ENCODE measurements at places on chromosomes 5 and 9. TPM values are rescaled to one million over a fixed set of nuclear protein-coding genes. Genes with fewer than 3 reads are reported as not detected.

GRCh38 chr5:112146323-112147226, 272.5 kb downstream of the EPB41L4A start:
- H3K4me1 ChIP-seq = no peaks in the 10 kb centered on the region
- no peak overlapping the region for H3K27ac ChIP-seq
- no peak for DNase-seq
- H3K36me3 ChIP-seq = no peaks in the 10 kb centered on the region
- H3K27me3 ChIP-seq = no peaks in the 10 kb centered on the region
- no peak overlapping the region for H3K4me3 ChIP-seq

DNA sequence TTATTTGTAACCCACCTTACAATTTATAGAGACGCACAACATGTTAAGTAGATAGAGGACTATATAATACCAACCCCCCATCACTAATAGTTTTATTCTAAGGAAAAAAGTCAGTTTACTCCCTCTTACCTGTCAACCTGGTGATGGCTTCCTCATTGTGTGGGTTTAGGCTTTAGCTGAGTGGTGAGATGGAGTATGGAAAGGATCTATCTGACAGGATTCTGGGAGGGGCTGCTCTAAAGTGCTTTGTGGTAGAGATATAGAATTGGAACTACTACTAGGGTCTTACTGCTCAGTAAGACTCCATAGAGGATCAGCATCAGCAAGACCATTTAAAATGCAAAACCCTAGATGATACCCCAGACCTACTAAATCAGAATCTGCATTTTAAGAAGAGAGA, 82.1 kb upstream of the IFNE start:
- peaks cover 3% of the 10 kb centered on the region for H3K4me1 ChIP-seq
- no peak for DNase-seq
- peaks cover 7% of the 10 kb centered on the region for H3K27me3 ChIP-seq
- H3K27ac ChIP-seq = no peak overlapping the region

DNA sequence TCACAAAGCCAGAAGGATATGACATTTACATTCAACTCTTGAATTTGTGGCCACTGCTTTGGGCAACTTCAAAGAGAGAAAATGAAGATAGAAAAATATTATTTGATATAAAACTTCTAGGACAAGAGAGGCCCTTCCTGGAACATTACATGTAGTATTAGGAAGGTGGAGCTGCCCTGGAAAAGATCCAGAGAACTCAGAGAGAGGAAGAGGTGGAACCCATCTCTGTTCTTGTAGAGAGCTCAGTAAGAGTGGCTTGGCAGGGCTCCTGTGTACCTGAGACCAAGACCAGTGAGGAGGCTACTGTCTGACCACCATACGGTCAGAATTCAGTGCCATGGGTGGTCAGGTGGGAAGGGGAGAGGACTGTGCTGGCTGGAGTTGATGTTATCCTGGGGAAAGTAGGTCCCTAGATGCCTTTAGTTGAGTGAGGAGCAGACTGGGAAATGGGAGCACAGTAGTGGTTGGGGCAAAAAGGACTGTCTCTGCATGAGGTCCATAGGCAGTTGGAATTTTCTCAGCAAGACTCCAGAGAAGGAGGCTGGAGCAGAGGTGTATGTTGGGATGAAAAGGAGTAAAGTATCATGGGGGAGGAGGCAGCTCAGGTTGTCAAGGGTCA, 7.6 kb downstream of the TGFBI start:
- H3K36me3 ChIP-seq = no peaks in the 10 kb centered on the region
- no peak for DNase-seq
- H3K4me1 ChIP-seq = peaks cover 1% of the 10 kb centered on the region

DNA sequence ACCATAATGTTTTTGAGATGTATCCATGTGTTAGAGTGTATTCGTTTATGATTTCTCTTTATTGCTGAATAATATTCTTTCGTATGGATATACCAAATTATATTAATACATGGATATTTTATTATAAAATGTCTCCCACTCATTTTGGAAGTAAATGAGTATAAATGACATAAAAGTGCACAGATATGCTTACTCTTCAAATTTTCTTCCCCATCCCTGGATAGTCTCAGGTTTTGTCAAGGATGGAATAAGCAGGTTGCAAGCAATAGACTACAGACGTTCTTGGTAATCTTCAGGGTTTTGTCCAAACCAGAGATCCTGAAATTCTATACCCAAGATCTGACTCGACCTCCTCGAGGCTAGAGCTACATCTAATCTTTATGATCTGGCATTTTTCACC, 50.7 kb downstream of the NIPAL4 start:
- H3K27ac ChIP-seq = no peak overlapping the region
- H3K4me3 ChIP-seq = no peak overlapping the region
- H3K4me1 ChIP-seq = peaks cover 12% of the 10 kb centered on the region
- H3K36me3 ChIP-seq = no peaks in the 10 kb centered on the region
- DNase-seq = no peak

- no peak overlapping the region for H3K4me3 ChIP-seq
- H3K27ac ChIP-seq = no peak overlapping the region
- no peaks in the 10 kb centered on the region for H3K4me1 ChIP-seq
- H3K36me3 ChIP-seq = no peaks in the 10 kb centered on the region
- no peak for DNase-seq
- H3K27me3 ChIP-seq = no peaks in the 10 kb centered on the region
Observed at GRCh38 chr5:166957782-166958181, 1333.7 kb upstream of the WWC1 start.

GRCh38 chr9:112042244-112042638, 132.9 kb downstream of the SUSD1 start:
- H3K4me3 ChIP-seq = no peak overlapping the region
- H3K36me3 ChIP-seq = no peaks in the 10 kb centered on the region
- H3K27me3 ChIP-seq = no peaks in the 10 kb centered on the region
- no peak for DNase-seq

GRCh38 chr5:77080905-77081304, 6.2 kb downstream of the ZBED3 start:
- H3K4me3 ChIP-seq = no peak overlapping the region
- H3K36me3 ChIP-seq = no peaks in the 10 kb centered on the region
- DNase-seq = no peak
- H3K4me1 ChIP-seq = no peaks in the 10 kb centered on the region

DNA sequence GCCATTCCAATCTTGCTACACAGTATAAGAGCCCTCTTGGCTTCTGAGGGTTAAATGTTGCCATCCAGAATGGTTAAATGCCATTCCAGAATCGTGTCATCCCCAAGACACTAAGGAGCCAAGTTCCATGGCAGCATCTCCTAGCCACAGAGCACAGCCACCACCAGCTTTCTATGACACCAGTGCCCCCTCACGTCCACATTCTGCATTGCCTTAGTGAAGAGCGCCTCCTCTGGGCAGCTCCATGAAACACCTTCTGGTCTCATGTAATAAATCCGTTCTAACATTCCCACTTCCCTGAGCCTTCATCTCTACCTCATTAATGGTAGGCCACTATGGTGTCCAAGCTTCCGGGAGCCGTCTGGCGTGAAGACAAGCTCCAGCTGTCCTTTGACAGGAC, 12.4 kb downstream of the CBY3 start:
- H3K36me3 ChIP-seq = no peaks in the 10 kb centered on the region
- no peaks in the 10 kb centered on the region for H3K4me1 ChIP-seq
- DNase-seq = no peak
- no peak overlapping the region for H3K27ac ChIP-seq
- H3K4me3 ChIP-seq = no peak overlapping the region
- H3K27me3 ChIP-seq = no peaks in the 10 kb centered on the region

DNA sequence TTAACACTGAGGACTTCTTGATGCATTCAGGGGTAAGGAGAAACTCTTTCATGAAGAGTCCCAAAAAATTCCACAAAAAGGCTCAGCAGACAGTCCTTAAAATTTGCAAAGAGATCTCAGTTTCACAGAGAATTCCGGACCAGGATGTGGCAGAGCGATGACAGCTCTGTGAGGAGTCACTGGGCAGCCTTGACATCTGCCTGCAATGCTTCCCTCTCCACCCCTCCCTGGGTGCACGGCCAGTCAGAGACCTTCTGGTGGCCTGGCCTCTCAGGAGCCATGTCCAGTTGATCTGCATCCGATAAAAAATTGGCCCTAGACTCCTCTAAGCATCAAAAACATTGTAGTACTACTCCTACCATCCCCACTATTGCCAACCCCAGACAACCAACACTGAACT, 76.8 kb downstream of the MACROH2A1 start:
- H3K36me3 ChIP-seq = no peaks in the 10 kb centered on the region
- no peak overlapping the region for H3K4me3 ChIP-seq
- no peaks in the 10 kb centered on the region for H3K27me3 ChIP-seq

DNA sequence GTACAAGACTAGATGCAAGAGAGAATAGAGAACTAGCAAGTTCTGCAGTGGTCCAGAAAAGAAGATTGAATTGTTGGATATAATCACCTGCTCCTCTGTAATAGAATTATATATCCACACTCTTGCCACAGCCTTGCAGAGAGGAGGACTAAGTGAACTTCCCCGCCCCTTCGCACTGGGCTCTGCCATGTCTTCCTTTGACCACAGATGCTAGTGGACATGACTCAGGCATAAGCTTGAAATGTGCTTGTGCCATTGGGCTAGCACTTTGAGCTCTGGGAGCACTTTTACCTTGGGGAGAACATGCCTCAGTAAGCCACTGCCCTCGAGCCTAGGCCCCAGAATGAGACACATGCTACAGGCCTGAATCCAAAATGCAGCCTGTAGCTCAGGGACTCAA, 113.5 kb upstream of the RASA1 start:
- no peak for DNase-seq
- H3K4me1 ChIP-seq = no peaks in the 10 kb centered on the region
- no peak overlapping the region for H3K4me3 ChIP-seq
- H3K36me3 ChIP-seq = no peaks in the 10 kb centered on the region
- no peak overlapping the region for H3K27ac ChIP-seq

DNA sequence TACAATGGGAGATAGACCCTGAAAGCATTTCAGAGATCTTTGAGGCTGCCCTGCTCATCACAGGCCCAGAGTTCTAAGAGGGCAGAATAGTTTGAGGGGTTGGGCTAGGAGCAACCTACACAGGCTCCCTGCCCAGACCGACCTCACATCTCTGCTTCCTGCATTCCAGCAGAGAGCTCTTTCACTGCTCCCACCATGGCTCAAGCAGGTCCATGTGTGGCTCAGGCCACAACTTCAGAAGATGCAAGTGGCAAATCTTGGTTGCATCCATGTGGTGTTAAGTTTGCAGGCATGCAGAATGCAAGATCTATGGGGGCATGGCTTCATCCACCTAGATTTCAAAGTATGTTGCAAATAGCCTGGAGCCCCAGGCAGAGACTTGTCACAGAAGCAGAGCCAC, 39.0 kb downstream of the GDA start:
- H3K36me3 ChIP-seq = no peaks in the 10 kb centered on the region
- H3K27ac ChIP-seq = no peak overlapping the region
- H3K4me1 ChIP-seq = no peaks in the 10 kb centered on the region
- H3K4me3 ChIP-seq = no peak overlapping the region
- no peaks in the 10 kb centered on the region for H3K27me3 ChIP-seq
- DNase-seq = no peak

GRCh38 chr9:129669141-129669718, 3.8 kb downstream of the PRRX2 start:
- H3K4me3 ChIP-seq = no peak overlapping the region
- H3K36me3 ChIP-seq = no peaks in the 10 kb centered on the region
- no peaks in the 10 kb centered on the region for H3K27me3 ChIP-seq
- no peaks in the 10 kb centered on the region for H3K4me1 ChIP-seq
- no peak for DNase-seq
- no peak overlapping the region for H3K27ac ChIP-seq

- no peaks in the 10 kb centered on the region for H3K36me3 ChIP-seq
- H3K27ac ChIP-seq = no peak overlapping the region
- no peak overlapping the region for H3K4me3 ChIP-seq
- H3K4me1 ChIP-seq = peaks cover 3% of the 10 kb centered on the region
- no peaks in the 10 kb centered on the region for H3K27me3 ChIP-seq
Observed at GRCh38 chr5:32339198-32339597, 26.5 kb upstream of the MTMR12 start.

DNA sequence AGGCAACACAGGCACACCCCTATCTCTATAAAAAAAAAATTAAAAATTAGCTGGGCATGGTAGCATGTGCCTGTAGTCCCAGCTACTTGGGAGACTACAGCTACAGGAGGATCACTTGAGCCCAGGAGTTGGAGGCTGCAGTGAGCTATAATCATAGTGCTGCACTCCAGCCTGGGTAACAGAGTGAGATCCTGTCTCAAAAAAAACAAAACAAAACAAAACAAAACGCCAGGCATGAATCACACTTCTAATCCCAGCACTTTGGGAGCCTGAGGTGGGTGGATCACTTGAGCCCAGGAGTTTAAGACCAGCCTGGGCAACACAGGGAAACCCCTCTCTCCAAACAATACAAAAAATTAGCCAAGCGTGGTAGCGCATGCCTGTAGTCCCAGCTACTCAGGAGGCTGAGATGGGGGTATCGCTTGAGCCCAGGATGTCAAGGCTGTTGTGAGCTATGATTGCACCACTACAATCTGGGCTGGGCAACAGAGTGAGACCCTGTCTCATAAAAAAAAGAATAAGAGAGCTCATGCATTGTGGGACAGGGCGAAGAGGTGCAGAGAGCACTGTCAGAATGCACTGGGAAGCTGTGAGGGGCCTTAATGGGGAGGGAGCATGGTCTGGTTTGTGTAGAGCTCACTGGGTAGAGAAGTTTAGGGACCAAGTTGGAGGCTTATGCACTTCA, 8.4 kb upstream of the SAP30L start:
- no peak overlapping the region for H3K27ac ChIP-seq
- no peaks in the 10 kb centered on the region for H3K27me3 ChIP-seq
- H3K4me1 ChIP-seq = no peaks in the 10 kb centered on the region
- no peak overlapping the region for H3K4me3 ChIP-seq

GRCh38 chr5:143898916-143899591, 87.1 kb downstream of the HMHB1 start:
- no peaks in the 10 kb centered on the region for H3K4me1 ChIP-seq
- H3K27me3 ChIP-seq = no peaks in the 10 kb centered on the region
- DNase-seq = no peak
- no peak overlapping the region for H3K4me3 ChIP-seq

- peaks cover 7% of the 10 kb centered on the region for H3K4me1 ChIP-seq
- H3K36me3 ChIP-seq = no peaks in the 10 kb centered on the region
- no peak overlapping the region for H3K4me3 ChIP-seq
Observed at GRCh38 chr5:115985802-115986757, 23.8 kb downstream of the LVRN start.

GRCh38 chr5:74895906-74896305, 29.7 kb upstream of the FAM169A start:
- no peaks in the 10 kb centered on the region for H3K36me3 ChIP-seq
- H3K27me3 ChIP-seq = no peaks in the 10 kb centered on the region
- H3K27ac ChIP-seq = no peak overlapping the region
- peaks cover 3% of the 10 kb centered on the region for H3K4me1 ChIP-seq
- no peak overlapping the region for H3K4me3 ChIP-seq

- no peaks in the 10 kb centered on the region for H3K27me3 ChIP-seq
- H3K27ac ChIP-seq = no peak overlapping the region
- no peaks in the 10 kb centered on the region for H3K4me1 ChIP-seq
- H3K4me3 ChIP-seq = no peak overlapping the region
- H3K36me3 ChIP-seq = no peaks in the 10 kb centered on the region
Observed at GRCh38 chr5:96455789-96456188, 22.7 kb upstream of the PCSK1 start.

- H3K4me3 ChIP-seq = no peak overlapping the region
- no peaks in the 10 kb centered on the region for H3K4me1 ChIP-seq
- no peak overlapping the region for H3K27ac ChIP-seq
- no peaks in the 10 kb centered on the region for H3K36me3 ChIP-seq
- H3K27me3 ChIP-seq = no peaks in the 10 kb centered on the region
Observed at GRCh38 chr5:88813244-88813643, 69.7 kb downstream of the MEF2C start.

Gene RNF183
- 0.38 TPM for total RNA-seq

Gene TEX48
- total RNA-seq = not detected

Gene PCDHA6
- total RNA-seq = 0.92 TPM

Gene IL7R
- total RNA-seq = 3.2 TPM

Gene TERT
- not detected for total RNA-seq
